ENCODE measurements at places on chromosomes 4 and X. TPM values are rescaled to one million over a fixed set of nuclear protein-coding genes. Genes with fewer than 3 reads are reported as not detected.

Gene HSPA4L
- total RNA-seq, result 7.5 TPM

Gene CXorf49B
- total RNA-seq, result not detected

Gene RS1
- not detected for total RNA-seq

Gene CCNI
- total RNA-seq, result 388 TPM

Gene MRPS18C
- total RNA-seq, result 22.7 TPM

Gene CCDC160
- 0.63 TPM for total RNA-seq

Gene TRIML2
- 0.68 TPM for total RNA-seq

Gene USP17L21
- total RNA-seq, result not detected

Gene ARMCX2
- total RNA-seq, result 37.5 TPM

Gene SOWAHD
- total RNA-seq, result not detected

Gene UVSSA
- total RNA-seq, result 13.0 TPM

Gene DUX4
- not detected for total RNA-seq

Gene F8A3
- not detected for total RNA-seq

Gene CT45A1
- not detected for total RNA-seq

Gene MAGEA8
- total RNA-seq, result not detected

Gene LRCH2
- total RNA-seq, result 5.1 TPM

Gene YY2
- 1.8 TPM for total RNA-seq

Gene SRPX
- 20.6 TPM for total RNA-seq

Gene FGF2
- 29.4 TPM for total RNA-seq

Gene RHOXF2B
- total RNA-seq, result not detected

Gene TLL1
- 7.9 TPM for total RNA-seq

Gene CFAP299
- total RNA-seq, result not detected

Gene PDZD4
- 0.68 TPM for total RNA-seq

Gene PRR32
- not detected for total RNA-seq

Gene NDP
- not detected for total RNA-seq

Gene TMPRSS11D
- not detected for total RNA-seq

Gene FREM3
- total RNA-seq, result not detected

Gene XK
- total RNA-seq, result 1.1 TPM

Gene TEX13D
- not detected for total RNA-seq

Gene RHOH
- not detected for total RNA-seq

Gene CHRDL1
- total RNA-seq, result 7.5 TPM

Gene MRFAP1
- 255 TPM for total RNA-seq

Gene UGT2A1
- not detected for total RNA-seq

Gene JCHAIN
- total RNA-seq, result not detected

Gene PPP1R2C
- total RNA-seq, result not detected

Gene NPFFR2
- total RNA-seq, result 6.2 TPM

Gene MAGEA2B
- total RNA-seq, result not detected

Gene CAPN6
- total RNA-seq, result 0.27 TPM

Gene PLAC8
- total RNA-seq, result 0.21 TPM

Gene DDX53
- total RNA-seq, result not detected

Gene PCDH11X
- total RNA-seq, result not detected

Gene NCAPG
- total RNA-seq, result 6.2 TPM

Gene TMEM185A
- 15.3 TPM for total RNA-seq

Gene ARSD
- total RNA-seq, result 25.8 TPM

Gene CLGN
- total RNA-seq, result 12.1 TPM

Gene S100G
- total RNA-seq, result not detected

Gene ARL13A
- total RNA-seq, result not detected

Gene F9
- total RNA-seq, result not detected

Gene GAGE2A
- total RNA-seq, result not detected

Gene MAGEA12
- total RNA-seq, result not detected

Gene NPNT
- 7.3 TPM for total RNA-seq

Gene ENPEP
- total RNA-seq, result 4.6 TPM

Gene GLOD5
- total RNA-seq, result not detected

Gene FAAH2
- 5.3 TPM for total RNA-seq

Data from kidney epithelial cell (primary cell).